Naive B cell (primary cell): ENCODE measurements at places on chromosomes 7 and 10.

DNA sequence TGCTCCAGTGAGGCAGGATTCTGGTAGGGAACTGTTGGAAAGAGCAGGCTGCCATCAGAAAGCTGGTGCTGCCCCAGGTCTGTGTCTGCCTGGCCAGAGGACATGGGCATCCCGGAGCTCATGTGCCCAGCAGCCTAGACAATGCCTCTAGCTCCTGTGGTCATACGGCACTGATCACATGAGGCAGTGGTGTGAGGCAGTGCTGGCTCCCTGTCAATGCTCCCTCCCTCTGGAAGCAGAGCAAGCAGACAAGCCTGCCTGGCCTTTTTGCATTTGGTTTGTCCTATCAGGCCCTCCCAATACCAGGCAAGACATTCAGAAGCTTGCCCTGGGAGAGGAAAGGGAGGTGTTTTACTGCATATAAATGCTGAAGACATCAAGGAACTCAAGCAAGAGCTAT lies 19.5 kb upstream of the MMP21 start:
- DNase-seq, result no peak

- DNase-seq, result no peak
These were observed 64.5 kb upstream of the EEPD1 start for GRCh38 chr7:36088553-36088952.

DNA sequence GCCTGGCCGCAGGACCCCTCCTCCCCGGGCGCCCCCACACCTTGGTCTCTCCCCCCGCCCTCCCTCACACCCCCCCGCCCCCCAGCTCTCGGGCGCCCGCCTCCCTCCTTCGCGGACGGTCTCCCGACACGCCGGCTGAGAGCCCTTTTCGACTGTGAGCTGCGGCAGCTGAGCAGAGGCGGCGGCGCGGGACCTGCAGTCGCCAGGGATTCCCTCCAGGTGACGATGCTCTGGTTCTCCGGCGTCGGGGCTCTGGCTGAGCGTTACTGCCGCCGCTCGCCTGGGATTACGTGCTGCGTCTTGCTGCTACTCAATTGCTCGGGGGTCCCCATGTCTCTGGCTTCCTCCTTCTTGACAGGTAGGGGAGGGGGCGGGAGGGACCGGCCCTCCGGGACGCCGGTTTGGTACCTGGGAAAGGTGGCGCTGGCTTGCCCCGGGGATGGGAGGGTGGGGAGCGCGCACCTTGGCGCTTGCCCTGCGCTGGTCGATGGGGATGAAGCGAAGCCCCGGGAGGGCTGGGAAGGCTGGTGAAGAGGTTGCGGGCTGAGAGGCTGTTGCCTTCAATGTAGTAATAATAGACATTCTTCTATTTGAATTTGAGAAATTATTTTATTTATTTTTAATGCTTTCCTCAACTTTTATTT lies at the start of gene BMPER:
BMPER (plus strand) TSS at position 151 of the 644 bp plus-strand sequence; CDS start at position 226, 75 bp downstream.
- no peak for DNase-seq

DNA sequence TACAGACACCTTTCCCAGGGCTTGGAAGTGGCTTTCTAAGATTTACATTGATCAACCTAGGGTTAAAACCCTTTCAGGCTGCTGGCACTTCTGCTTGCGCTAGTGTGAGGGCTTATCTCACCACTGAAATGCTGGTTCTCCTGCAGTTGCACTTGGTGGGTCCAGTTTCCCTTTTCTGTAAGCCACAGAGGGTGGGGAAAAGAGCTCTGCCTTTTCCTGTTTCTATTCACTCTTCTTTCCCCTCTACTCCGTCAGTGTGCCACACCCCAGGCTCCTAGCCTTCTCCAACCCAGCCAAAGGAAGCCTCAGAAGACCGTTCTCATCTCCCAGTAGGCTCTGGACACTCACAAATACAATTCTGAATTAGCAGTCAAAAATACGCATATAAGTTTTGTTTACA lies 19.0 kb upstream of the CAPZA2 start:
- DNase-seq, result peak; percentile 14

- DNase-seq, result no peak
These were observed 45.3 kb downstream of the PDLIM1 start for GRCh38 chr10:95245425-95246055.

GRCh38 chr10:12902135-12902572 lies 99.4 kb downstream of the CCDC3 start:
- DNase-seq, result peak; percentile 49

GRCh38 chr7:13262929-13263530 lies 575.6 kb downstream of the ARL4A start:
- peak; percentile 30 for DNase-seq

DNA sequence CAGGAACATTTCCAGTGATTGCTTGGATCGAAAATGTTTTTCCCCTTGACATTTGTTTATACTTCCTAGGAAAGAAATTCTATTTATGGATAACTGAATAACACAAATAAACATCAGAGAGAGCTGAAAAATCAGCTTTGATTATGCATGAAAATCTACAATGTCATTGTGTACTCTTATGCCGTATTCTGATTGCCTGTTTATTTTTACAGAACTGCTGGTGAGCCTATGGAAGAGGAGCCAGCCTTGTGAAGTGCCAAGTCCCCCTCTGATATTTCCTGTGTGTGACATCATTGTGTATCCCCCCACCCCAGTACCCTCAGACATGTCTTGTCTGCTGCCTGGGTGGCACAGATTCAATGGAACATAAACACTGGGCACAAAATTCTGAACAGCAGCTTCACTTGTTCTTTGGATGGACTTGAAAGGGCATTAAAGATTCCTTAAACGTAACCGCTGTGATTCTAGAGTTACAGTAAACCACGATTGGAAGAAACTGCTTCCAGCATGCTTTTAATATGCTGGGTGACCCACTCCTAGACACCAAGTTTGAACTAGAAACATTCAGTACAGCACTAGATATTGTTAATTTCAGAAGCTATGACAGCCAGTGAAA lies 121.5 kb downstream of the TWIST1 start:
- DNase-seq, result no peak

- DNase-seq, result no peak
These were observed 274.7 kb downstream of the GFRA1 start for GRCh38 chr10:115998301-115998700.

GRCh38 chr7:111865430-111865829 lies 303.1 kb upstream of the IMMP2L start:
- DNase-seq, result no peak

DNA sequence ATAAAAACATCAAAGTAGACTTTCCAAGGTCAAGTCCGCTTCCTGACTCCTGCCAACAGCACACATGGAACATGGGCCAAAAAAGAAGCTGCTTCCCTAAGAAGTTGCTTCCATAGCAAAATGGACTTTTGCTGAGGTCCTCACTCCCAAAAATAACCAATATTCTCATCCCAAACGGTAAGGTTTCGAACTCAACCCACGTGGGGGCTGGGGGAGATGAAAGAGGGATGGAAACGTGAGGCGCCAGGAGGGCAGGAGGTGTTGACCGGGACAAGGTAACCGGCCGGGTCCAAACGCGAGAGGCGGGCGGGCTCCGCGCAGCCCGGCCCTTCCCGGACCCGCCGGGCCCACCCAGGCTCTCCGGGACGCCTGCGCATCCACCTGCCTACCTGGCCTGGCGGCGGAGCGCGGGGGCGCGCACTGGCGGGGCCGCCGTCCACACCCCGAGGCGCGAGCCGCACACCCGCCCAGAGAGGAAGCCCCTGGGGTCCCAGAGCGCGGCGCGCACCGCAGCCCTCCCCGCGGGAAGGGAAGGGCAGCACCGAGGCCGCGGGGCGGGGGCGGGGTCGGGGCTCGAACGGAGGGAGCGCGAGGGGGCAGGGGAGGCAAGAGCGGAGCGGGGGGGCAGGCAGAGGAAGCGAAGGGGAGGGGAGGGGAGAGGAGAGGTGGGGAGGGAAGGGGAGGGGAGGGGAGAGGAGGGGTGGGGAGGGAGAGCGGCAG lies 742 bp downstream of the LMBR1 start:
- peak; percentile 73 for DNase-seq

DNA sequence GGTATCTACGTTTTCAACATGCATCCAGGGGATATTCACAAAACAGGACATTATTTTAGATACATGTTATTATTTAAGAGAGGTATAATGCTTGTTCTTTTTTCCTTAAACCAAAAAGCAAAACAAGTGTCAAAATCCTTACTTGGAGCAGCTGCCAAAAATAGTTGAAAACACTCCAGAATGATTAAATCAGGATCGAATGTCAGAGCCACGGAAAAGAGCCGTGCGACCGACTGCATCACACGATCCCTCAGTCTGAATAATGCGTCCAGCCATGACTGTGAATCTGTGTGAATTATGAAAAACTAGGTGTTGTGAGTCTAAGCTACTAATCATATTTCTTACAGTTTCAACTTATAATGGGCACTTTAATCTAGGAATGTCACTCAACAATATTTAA lies 126.0 kb downstream of the PARD3 start:
- no peak for DNase-seq

DNA sequence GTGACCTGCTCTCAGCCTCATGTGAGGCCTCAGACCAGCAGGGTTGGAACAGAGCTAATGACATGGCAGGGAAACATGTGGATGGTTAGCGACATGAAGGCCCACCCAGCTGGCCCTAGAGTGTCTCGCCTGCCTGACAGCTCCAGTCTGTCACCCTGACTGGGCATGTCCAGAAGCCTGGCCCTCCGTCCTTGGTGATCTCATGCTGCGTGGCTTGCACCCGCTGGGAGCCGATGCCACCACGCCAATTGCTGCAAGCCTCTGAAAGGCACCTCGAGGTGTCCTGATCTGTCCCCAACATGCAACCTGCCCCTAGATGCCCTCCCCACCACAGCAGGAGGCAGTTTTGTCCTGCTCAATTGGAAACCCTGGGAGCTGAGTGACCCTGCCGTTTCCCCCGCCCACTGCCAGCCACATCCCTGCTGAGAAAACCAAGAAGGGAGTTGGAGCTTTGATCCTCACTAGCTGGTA lies 27.8 kb upstream of the RET start:
- no peak for DNase-seq

DNA sequence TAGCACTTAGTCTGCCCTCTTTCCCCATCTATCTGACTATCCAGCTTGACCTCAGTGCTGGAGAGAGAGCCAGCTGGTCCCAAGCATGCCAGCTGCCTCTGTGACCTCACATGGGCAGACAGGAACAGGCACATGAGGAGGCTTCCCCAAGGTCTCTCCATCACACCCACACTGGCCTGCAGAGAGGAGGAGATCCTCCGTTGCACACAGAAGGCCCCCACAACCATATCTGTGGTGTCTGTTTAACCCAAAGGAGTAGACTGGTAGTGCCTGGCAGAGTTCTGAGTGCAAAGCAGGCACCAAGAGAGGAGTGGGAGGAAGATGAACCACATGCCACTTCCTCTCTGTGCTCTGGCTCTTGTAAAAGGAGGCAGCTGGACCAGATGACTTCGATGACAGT lies 4.8 kb upstream of the ANK3 start:
- DNase-seq, result no peak

GRCh38 chr7:90298145-90299038 lies 22.7 kb downstream of the FAM237B start:
- no peak for DNase-seq

GRCh38 chr10:60986791-60987190 lies 42.8 kb upstream of the RHOBTB1 start:
- DNase-seq, result no peak

DNA sequence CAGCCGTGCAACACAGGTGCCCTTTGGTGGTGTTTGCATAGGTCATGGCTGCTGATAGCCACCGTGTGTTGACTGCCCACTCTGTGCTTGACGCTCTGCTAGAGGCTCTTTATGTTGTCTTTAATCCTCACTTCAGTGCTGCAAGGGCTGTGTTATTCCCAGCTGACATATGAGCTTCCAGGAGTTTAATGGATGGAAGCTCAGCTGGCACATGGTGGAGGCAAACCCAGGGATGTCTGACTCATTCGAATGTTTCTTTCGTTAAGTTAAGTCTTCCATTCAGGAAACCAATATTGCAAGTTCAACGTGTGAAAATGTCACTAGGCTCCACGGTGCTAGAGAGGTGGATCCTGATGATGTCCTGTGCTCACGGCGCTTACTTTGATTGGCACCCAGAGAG lies 378.4 kb downstream of the DPP6 start:
- no peak for DNase-seq

DNA sequence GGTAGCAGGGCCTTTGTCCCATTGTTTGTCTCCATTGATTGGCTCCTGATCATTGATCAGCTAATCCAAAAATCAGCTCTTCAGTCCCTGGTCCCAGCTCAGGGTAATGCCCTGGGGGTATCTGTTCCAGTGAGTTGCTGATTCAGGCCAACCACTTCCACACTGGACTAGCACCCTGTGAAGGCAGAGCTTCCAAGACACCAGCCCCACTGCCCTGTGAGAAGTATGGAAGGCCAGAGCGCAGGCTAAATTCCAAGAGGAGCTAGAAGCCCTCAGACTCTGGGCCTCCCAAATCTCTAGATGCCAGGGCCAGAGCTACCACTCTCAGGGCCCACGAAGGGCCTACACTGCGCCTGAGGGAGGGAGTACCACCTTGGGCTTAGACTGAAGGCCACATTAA lies 10.4 kb downstream of the TMEM72 start:
- DNase-seq, result no peak

DNA sequence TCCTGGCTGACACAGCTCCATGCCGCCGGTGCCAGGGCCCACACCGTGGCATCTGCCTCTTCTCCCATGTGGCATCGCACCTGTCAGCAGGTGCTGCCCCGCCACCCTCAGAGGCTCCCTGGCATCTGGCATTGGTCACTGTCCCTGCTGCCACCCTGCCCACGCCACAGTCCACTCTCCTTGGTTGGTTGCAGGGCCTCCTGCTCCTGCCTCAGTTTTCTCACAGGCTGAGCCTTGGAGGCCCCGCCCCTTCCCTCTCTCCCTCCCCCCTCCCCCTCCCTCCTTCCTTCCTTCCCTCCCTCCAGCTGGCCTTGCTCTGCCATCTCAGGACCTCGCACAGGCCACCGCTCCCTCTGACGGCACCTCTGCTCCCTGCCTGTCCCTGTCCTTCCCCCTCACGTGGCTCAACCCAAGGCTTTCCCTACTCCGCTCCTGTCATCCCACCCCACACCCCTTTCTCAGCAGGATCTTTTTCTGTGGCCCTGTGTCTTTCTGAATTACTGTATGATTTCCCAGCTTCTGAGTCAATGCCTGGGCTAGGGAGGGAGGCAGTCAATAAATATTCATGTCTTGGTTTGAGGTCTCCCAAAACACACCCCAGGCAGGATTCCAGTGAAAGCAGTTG lies 87.4 kb downstream of the INPP5A start:
- no peak for DNase-seq

DNA sequence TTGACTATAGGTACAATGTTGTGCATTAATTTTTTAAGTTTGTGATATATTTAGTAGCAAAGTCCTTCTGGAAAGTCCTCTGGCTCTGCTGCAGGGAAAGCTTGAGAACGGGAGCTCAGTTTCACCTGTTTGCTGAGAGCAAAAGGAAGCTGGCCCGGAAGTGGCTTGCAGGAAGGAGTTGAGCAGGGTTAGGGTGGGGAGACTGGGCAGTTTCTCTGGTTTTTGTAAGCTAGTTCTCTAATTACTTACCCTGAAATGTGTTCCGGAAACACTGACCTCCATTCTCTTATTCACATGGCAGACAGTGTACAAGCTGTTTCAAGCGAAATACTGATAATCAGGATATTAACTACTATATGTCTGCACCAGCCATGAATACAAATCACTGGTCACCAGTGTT lies 22.3 kb downstream of the MAP3K8 start:
- DNase-seq, result peak; percentile 51
